Skeletal muscle cell (primary cell): ENCODE measurements at places on chromosomes 13 and 19.

DNA sequence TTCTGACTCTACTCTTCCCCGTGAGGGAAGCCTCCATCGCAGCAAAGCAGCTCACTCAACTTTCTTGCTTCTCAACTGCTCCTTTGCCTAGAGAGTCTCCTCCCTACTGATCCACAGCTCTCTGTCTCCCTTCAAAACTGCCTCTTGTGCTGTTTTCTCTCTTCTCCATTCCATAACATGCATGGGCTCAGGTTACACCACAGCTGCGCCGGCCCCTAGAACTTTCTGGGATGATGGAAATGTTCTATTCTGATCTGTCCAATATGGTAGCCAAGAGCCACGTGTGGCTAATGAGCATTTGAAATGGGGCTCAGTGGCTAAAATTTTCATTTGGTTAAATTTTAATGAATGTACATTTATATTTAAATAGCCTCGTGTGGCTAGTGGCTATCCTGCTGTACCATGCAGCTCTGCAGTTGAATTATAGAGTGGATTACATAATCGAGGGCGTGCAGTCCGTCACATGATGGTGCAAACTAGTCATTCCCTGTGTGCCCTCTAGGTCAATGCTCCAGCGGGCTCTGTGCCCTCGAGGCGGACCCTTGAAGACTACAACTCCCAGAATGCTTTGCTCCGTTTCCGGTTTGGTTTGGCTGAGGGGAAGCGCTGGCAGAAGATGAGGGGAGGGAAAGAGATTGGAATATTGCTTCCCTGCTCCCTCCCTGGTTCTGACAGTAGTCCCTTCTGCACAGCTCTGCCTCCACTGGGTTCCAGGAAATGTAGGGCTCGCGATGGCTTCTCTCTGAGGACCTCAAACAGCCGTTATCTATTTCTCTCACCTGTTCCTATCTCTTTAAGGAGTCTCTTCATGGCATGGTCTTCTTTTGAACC is 109.8 kb downstream of the CACNA1A start:
- peak; percentile 64 for DNase-seq

DNA sequence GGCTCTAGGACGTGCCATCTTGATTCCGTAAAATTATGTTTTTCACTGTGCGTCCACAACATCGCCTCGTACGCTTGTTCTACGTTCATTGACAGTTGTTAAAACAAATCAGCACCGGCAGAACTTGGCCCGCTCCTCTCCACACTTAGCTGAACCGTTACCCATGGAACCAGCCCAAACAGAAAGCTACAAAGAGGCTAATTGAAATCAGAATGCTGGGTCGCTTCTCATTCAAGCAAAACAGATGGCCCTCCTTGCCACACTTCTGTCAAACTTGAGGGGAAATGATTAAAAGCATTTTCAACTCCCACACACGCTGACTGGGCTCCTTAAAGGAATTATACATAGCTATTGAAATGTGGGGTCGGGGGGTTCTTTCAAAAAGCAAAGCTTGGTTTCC is 71.6 kb downstream of the TM9SF2 start:
- no peak for DNase-seq

DNA sequence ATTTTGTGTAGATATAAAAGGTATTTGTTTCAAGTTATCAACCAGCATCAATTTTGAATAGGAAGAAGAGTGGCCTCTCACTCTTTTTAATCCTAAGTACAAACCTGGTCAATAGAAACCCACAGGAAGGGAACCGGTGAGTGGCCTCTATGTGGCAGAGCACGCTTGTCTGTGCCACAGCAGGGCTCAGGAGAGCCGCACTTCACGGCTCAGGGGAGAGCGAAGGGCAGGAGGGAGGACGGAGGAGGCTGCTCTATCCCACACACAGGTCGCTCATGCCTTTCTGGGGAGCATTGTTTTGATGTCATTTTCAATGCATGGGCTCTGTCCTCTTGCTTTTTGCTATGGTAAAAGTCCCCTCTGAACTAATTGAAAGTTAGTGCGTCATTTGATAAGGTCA is 57.2 kb downstream of the TNFRSF19 start:
- no peak for DNase-seq

GRCh38 chr19:46882034-46882433 is 21.2 kb downstream of the ARHGAP35 start:
- no peak for DNase-seq

DNA sequence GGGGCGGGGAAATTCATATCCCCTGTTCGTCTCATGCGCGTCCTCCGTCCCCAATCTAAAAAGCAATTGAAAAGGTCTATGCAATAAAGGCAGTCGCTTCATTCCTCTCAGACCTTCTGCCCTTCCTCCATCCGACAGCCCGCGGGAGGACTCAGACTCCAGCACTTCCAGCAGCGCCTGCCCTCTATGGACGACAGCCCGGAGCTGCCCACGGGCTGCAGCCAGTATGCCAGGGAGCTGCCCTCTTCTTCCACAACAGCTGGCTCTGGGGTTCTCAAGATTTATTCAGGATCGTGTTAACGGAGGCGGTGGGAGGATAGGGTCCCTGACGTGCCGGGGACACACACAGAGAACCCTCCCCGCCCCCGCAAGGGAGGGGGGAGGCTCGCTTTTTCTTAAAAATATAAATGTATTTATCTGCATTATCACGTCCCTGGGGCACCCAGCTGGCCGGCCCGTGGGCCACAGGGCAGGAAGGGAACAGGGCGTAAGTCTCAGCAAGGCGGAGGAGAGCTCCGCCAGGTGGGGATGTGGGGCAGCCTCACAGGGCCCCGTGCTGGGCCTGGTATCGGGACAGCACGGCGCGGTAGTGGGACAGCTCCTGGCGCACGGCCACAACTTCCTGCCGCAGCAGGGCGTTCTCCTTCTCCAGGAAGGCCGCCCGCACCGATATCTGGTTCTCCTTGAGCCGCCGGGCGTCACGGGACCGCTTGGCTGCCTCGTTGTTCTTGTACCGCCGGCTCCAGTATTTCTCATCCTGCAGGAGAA is 6.7 kb downstream of the DBP start:
- no peak for DNase-seq

DNA sequence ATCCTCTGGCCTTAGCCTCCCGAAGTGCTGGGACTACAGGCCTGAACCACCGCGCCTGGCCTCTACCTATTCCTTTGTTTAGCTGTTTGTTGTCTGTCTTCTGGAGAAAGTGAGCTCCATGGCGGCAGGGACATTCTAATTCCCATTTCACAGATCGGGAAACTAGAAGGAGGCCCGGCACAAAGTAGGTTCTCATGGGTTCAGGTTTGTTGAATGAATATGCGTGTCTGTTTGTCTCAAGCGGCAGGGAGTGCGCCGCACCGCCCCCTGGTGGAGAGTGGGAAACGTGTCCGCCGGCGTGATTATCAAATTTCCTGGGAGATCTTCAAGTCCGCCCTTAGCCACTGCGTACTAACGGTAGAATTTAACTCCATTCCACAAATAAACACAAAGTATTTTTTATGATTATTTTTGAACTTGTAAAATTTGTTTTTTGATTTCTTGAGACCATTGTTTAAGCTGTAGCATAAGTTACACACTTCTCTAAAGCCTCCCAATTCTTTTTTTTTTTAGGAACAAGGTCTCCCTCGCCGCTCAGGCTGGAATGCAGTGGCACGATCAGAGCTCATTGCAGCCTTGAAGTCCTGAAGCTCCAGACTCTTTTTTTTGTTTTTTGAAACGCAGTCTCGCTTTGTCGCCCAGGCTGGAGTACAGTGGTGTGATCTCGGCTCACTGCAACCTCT is 8.9 kb upstream of the CCDC9 start:
- DNase-seq = no peak

- DNase-seq = no peak
These were observed 28.7 kb upstream of the C1QTNF9 start for GRCh38 chr13:24280720-24281119.

GRCh38 chr13:75461314-75461713 is 20.7 kb downstream of the TBC1D4 start:
- DNase-seq = no peak

DNA sequence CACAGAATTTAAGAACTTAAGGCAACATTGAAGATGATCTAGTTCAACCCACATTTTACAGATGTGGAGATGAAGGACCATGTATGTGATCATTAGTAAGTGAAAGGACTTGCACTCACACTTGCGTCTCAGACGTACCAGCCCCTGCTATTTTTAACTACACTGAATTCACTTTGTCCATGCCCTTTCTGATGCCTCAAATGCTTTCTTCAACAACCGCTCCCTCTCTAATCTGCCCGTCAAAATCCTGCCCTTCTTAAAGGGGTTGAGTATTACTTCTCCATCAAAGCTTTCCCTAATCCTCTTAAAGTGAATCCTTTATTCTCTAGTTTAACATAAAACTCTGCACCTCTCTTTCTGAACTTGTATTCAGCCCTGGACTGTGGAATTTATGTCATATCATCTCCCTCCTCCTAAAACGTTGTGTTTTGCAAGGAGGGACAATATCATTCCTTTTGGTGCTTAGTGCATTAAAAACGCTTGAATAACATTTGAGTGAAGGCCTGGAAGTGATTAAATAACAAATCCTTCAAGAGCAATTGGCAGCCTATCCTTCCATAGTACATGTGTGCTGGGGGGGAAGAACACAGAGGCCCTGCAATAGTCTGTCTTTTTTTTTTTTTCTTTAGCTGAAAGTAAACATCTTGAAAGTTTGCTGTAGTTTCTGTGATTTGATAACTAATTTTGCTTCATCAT is 493.3 kb downstream of the LMO7 start:
- DNase-seq = no peak

- no peak for DNase-seq
These were observed 102.9 kb upstream of the STARD13 start for GRCh38 chr13:33388286-33388998.

GRCh38 chr13:109152941-109153340 is 523.5 kb downstream of the MYO16 start:
- no peak for DNase-seq

DNA sequence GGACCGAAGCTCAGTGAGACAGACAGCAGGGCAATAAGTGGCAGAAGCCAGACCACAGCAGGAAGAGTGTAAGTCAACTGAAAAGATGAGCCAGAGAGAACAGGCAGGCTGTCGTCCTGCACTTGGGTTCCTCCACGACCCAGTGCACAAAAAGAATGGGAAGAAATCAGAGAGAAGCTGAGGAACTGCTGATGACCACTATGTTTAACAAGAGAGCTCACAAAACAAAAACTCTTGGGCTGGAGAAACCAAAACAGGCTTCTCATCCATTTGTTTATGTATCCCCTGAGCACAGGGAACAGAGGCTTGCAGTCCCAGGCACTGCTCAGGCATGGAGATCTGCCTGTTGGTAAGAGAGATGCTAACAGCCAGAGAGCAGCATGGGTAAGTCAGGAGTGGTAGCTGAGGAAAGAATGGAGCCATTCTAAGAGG is 14.0 kb downstream of the AKAP8L start:
- no peak for DNase-seq

DNA sequence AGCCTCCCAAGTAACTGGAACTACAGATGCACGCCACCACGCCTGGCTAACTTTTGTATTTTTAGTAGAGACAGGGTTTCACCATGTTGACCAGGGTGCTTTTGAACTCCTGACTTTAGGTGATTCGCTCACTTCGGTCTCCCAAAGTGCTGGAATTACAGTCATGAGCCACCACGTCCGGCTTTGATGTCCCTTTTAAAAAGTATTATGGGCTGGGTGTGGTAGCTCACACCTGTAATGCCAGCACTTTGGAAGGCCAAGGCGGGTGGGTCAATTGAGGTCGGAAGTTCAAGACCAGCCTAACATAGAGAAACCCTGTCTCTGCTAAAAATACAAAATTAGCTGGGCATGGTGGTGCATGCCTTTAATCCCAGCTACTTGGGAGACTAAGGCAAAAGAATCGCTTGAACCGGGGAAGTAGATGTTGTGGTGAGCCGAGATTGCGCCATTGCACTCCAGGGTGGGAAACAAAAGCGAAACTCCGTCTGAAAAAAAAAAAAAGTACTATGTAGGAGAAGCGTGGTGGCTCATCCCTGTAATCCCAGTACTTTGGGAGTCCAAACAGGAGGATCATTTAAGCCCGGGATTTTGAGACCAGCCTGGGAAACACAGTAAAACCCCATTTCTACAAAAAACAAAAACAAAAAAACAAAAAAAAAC is 22.8 kb upstream of the ERVV-1 start:
- DNase-seq = no peak

- DNase-seq = no peak
These were observed 444.6 kb upstream of the SGCG start for GRCh38 chr13:22736084-22736767.

DNA sequence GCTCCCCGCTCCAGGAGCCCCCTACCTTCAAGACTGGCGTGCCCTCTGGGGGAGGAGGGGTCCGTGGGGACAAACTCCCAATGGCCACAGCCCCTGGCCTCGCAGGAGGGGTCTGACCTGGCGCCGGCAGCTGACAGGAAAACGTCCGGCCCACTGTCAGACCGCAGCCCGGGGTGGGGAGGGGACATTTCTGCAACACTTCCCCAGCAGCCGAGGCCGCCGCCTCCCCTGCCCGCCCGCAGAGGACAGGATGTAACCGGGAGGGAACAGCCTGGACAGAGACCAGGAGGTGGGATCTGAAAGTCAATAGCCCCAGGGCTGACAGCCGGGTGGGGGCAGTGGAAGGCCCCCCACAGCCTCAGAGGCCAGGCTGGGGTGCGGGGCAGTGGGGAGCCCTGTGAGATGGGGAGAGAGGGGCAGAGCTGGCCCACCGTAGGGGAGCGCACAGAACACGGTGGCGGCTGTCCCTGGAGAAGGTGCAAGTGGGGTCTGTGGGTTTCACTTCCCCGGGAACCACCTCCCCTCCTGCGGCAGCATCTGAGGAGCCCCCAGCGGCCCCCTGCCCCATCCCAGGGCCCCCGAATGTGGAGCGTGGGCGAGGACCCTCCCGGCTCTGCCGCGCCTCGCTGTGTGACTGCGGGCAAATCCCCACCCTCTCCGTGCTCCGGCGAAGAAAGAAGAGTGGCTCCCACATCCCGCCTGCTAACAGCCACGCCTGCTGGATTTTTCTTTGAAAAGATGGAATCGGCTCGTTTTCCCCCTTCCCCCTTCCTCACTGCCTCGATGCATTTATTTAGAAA is at the start of gene PEAK3:
Gene PEAK3, minus strand, starts transcription at position 114 of the 800 bp plus-strand sequence. CDS start 1,244 bp downstream, outside the sequence.
- DNase-seq = no peak

- no peak for DNase-seq
These were observed 26.4 kb upstream of the IGFL1 start for GRCh38 chr19:46202872-46203860.

- no peak for DNase-seq
These were observed 4.2 kb downstream of the ZSCAN5A start for GRCh38 chr19:56310462-56310861.
